Skeletal muscle cell (primary cell): ENCODE measurements at places on chromosomes 7 and 10.

DNA sequence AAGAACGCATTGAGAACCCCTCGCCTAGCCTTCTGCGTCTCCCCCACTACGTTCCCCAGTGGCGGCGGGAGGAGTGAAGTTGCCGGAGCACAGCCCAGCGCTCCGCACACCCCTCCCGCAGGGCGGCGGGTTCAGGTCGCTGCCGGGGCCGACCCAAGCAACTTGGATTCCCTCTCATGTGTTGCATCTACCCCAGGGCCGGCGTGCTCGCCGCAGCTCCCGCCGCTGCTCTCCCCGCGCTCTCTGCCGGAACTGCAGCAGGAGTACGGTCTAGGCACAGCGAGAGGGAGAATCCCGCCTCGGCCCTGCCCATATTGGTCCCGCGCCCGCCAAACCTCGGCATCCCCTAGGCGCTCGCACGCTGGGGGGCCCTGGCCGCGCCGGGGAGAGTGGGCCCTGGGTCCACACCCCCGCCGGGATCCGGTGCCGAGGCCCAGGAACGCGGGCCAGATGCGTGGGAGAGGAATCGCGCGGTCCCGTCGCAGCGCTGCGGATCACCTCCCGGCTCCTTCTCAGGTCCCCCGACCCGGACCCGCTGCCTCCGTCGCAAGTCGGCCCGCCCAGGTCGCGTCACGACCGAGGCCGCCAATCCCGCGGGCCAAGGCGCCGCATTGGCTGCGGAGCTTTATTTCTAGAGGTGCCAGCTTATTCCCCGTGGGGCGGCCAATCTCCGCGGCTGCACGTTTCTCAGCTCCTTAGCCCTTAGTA lies 648 bp upstream of the TMEM243 start:
- DNase-seq: no peak

DNA sequence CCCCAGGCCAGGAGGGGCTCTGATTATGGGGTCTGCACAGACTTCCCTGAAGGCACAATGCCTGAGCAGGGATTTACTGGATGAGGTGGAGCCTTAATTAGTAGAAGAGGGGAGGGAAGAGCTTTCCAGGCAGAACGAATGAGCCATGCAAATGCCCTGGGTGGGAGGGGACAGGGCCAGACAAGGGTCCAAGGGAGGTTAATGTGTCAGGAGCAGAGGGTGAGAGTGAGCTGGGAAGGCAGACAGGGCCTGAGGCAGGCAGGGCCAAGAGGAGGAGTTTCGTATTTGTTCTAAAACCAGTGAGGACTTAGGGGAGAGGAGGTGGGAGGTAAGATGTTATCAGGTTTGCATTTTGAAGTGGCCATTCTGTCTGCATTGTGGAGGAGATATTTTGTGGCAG lies 65.3 kb downstream of the NPY start:
- no peak for DNase-seq

- no peak for DNase-seq
Measured at GRCh38 chr10:119973281-119973680, 80.8 kb downstream of the SEC23IP start.

- no peak for DNase-seq
Measured at GRCh38 chr7:80213814-80214213, 79.2 kb downstream of the GNAI1 start.

- no peak for DNase-seq
Measured at GRCh38 chr10:6036861-6037321, 25.3 kb downstream of the IL2RA start.

- no peak for DNase-seq
Measured at GRCh38 chr7:139773371-139773770, 4.4 kb downstream of the HIPK2 start.

DNA sequence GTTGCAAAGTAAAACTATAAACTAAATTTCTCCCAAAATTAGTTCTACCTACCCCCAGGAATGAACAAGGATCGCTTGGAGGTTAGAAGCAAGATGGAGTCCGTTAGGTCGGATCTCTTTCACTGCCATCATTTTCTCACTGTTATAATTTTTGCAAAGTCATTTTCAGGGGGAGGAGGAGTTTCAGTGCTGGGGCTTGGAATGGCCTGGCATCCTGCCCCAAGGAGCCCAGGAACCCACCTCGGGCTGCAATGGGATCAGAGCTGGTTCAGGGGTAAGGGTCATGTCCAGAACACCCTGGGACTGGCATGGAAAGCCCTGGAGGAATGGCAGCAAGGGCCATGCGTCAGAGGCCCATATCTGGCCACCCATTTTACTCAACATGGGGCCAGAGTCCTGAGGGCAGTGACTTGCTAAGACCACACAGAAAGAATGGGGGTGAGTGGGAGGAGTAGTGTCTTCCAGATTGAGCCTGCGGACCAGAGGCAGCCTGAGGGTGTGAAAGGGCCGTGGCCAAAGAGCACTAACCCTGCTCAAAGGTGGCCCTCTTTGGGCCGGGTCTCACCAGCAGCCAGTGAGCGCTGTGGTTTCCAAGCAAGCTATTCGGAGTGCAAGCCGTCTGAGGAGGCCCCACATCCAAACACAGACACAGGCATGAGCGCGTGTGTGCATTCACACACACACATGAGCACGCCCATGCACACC lies 31.8 kb downstream of the GPRIN2 start:
- peak; percentile 75 for DNase-seq

DNA sequence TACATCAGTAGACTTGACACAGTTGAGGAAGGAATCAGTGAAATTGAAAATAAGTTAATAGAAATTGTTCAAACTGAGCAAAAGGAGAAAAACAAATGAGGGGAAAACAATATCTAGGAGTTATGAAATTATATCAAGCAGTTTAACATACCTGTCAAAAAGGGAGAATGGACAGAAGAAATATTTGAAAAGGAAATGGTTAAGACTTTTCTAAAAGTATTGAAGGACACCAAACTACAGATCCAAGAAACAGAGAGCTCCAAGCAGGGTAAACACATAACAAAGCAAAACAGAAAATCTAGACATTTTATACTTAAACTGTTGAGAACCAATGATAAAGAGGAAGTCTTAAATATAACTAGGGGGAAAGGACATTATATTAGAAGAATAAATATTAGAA lies 8.6 kb upstream of the GIMAP5 start:
- DNase-seq: no peak

DNA sequence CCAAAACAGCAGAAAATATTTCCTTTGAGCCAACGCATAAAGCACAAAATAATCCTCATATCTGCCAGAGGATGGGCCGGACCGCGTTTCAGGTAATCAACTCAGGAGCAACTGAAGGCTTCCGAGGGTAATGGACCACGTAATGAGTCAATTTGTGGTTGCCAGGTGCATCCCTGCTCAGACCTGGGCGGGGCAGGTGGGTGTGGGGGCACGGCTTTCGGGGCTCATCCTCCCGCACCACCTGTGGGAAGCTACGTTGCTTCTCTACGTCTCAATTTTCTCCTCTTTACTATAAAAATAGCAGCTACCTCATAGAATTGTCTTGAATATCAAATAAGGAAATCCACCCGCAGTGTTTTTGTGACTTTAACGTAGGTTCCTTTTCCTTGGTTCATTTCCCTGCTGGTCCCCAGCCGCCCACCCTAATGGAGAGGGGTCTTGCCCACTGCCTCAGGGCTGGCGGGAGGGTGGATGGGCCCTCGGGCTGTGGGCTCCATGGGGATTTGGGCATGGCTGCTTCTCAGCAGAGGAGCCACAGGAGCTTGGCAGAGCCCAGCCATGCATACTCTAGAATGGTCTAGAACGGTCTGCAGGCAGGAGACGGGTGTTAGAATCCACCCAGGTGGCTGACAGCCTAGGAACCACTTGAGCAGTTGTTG lies 324.7 kb downstream of the ADARB2 start:
- no peak for DNase-seq

- peak; percentile 73 for DNase-seq
Measured at GRCh38 chr7:38448054-38448453, 174.6 kb upstream of the TARP start.

- DNase-seq: peak; percentile 70
Measured at GRCh38 chr10:59674215-59674836, 35.3 kb downstream of the SLC16A9 start.

DNA sequence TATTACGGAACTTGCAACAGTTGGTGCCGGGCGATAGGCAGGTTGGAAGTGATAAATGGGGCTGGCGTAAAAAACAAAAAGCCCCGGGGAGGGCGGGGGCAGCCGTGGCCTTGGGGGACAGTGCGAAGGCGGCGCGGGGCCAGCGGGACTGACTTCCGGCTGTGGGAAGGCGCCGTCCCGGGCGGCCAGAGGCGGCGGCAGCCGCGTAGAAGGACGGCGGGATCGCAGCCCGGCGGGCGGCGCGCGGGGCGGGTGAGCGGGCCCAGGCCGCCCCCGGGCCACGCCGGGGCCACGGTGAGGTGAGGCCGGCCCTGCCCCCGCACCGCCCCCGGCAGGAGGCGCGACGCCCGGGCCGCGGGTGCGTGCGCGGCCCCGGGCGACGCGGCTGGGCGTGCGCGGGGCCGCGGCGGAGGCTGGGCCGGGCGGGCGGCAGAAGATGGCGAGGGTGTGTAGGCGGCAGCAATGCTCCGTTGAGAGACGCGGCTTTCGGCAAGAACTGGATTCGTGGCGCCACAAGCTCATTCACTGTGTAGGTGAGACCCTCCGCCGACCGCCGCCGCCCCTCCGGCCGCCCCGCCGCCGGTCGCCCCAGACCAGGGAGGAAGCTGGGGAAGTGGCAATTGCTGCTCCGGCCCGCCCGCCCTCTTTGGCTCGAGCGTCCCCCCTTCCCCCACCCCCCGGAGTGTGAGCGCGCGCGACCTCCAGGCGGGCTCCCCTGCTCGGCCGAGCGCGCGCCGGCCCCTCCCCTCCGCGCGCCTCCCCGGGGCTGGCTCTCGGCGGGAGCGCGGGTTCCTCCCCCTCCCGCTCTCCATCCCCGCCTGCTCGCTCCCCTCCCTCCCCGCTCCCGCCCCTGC lies at the start of gene LCOR:
Gene LCOR (plus strand): TSS at position 432 of the 854 bp plus-strand sequence. CDS start 116,760 bp downstream, outside the sequence.
- peak; percentile 73 for DNase-seq

DNA sequence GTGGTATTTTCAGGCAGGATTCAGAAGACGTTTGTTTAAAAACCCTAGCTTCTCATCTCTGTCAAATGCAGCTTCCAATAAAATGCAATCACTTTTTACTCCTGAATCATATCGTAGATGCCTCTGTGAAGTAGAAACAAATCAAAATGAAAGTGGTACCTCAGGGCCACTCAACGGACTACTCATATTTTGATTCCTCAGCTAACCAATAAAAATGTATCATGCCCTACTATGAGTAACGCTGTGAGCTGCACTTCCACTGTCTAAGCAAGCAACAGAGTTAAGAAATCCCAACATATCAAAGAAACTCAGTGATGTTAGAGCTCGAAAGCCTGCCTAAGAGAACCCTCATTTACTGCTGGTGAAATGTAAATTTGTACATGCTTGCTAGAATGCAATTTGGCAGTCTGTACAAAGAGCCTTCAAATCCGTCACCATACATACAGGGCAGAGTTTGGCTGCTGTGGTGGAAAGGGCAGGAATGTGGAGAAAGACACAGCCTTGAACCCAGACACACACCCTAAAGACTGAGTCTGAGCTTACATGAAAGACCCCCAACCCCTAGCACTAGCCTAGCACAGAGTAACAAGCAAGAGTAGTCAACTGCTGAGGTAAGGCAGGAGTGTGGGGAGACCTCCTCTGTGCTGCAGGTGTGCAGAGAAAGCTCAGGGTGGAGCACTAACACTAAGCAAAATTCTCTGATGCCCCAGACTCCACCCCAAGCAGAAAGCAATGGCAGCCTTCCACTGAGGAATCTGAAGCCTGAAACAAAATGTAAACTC lies 151.5 kb downstream of the ANK3 start:
- peak; percentile 15 for DNase-seq

DNA sequence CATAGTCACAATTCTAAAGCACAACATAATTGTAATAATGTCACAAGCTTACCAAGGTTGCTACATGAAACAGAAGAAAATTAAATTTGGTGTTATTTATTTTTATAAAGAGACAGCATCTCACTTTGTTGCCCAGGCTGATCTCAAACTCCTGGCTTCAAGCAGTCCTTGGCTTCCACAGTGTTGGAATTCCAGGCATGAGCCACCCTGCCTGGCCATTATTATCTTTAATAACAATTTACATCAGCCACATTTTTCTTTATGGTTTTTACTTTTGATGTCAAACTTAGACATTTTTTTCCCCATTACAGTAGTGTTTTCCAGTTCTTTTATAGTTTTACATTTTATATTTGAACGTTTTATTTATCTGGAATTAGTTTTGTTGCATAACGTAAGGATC lies 46.7 kb downstream of the BMPR1A start:
- DNase-seq: no peak

DNA sequence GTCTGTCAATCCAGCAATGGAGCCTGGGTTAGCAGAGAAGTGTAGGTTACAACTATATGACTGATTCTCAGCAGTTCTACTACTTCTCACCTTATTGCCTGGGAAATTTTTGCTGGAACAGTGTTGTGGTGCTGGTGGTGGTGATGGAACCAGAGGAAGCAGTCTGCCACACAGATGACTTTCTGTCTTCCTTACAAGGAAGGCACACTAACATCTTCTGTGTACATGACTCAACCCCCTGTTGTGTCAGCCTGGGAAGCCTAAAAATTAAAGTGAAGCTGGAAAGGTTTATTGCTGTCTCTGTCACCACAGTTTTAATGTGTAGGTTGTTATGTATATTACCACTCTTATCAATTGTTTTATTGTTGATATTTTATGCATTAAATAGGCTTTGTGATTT lies 40.3 kb downstream of the ANKRD7 start:
- DNase-seq: no peak

GRCh38 chr7:118844748-118845147 lies 620.2 kb downstream of the ANKRD7 start:
- DNase-seq: no peak

DNA sequence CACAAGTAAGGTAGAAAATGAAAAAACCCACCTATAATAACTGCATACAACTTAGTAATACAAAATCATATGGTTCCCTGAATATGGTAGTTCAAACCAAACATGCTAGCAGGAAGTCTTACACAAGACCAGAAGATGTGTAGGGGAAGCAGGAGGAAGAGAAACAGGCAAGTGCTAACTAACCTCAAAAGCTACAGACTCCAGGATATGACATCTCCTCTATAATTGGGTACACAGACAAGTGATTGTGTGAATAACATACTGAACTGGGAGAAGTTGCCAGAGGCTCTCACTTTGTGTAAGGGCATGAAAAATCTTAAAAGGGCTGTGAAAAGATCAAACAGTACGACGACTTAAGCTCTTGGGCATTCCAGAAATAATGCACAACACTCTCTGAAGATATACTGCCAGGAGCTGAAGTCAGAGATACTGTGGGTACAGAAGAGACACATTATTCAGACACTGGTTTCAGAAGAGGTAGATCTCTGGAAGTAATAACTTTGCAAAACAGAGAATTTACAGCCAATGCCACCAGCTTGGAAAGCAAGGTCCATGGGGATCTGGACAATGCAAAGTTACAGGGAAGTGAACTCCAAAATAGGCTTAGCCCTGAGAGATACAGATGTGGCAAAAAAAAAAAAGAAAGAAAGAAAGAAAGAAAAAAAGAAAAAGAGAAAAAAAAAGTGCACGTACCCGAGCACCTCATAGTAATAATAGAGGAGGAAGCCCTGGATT lies 767.2 kb downstream of the TNS3 start:
- no peak for DNase-seq

GRCh38 chr7:133102276-133103060 lies 20.6 kb upstream of the CHCHD3 start:
- DNase-seq: no peak

- no peak for DNase-seq
Measured at GRCh38 chr10:96512524-96513304, 1.0 kb downstream of the TLL2 start.
